Stimulated activated naive B cell treated with anti-CD40 and anti-IgM and Interleukin-4, amounts not matched to agents 10 μg/mL and 1 μg/mL and 100 μg/mL, for 72 hours (primary cell): ENCODE measurements at places on chromosomes 2 and 18.

- peak; percentile 27 for DNase-seq
Measured at GRCh38 chr18:6414723-6415417, at the start of gene L3MBTL4. Gene L3MBTL4, minus strand, starts transcription at chr18:6414911. Its CDS starts 103,286 bp downstream, at chr18:6311625.

DNA sequence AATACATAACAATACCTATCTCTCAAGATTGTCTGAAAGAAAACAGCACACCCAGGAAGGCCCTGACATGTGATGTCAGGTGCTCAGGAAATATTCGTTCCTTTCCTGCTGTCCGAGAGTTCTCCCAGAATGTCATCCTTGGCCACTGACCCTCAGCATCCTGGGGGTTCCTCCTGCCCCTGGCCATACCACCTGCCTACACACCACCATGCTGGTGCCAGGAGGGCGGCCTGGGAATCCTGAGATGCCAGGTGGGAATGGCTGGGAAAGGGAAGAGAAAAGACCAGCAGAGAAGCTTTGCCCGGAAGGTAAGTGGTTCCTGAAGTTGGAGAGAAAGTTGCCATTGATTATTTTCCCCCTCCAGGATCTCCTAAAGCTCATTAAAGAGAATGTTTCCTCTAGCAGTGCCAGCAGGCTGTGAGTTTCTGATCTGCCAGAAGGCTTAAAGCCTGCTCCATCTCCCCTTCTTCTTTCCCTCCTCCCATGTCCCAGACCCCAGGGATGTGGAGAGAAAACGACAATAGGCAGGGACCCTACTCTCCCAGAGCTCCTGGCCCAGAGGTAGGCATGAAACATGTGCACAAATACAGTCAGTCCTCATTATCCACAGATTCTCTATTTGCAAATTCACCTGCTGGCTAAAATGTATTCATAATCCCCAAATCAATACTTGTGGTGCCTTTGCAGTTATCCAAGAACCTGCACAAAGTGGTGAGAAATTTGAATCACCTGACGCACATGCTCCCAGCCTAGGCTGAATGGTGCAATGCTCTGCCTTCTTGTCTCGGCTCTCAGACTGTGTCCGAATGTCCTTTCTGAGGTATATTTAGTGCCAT lies 147.1 kb upstream of the MYCN start:
- no peak for DNase-seq

GRCh38 chr2:6944555-6944954 lies 27.3 kb downstream of the RNF144A start:
- DNase-seq: no peak

DNA sequence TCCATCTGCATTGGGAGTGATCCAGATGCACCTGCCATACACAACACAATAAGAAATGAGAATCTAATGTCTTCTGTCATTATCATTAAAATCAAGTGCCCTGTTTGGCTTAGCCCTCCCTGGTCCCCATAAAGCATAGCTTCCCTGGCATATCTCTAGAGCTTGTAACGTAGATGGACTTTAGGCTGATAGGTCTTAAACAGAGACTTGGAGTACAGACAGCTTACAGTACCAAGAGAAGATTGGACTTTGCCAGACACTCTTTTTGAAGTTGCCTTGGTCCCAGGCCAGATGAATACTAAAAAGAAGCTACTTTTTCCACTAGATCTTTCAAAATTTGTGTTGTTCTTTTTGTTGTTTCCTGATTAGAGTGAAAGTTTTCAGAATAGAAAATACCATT lies 86.3 kb upstream of the UNC80 start:
- no peak for DNase-seq

DNA sequence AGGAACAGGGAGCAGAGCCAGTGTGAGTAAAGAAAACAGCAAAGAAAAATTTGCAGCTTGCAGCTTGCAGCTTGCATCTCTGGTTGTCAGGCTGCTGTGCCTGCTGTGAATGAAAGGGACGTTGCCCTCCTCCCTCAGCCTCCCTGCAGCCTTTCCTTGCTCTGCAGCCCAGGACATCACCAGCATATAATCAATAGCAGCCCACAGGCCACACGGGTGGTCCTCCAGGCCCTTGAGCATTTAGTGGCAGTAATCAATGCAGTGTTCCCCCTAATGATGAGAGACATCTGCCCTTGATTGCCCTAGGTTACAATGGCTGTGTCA lies 122.2 kb upstream of the TACR1 start:
- DNase-seq: no peak

DNA sequence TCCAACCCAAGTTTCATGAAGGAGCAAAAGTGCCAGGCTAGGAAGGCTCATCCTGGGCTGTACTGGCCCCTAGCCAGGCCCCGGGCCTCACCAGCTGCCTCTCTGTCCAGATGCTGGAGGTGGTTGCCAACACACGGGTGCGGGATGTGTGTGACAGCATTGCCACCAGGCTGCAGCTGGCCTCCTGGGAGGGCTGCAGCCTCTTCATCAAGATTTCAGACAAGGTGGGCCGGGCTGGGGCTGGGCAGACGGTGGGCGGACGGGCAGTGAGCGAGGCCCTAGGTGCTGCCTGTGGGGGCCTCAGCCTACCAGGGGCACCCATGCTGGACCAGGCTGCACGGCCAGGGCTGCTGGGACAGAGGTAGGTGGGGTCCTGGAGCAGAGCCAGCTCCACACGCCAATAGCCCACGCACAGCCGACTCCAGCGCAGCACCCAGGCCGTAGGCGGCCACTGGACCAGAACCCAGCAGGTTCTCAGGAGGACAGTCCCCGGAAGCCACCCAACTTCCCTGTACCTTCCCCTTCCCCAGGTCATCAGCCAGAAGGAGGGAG lies 11.8 kb upstream of the GPR17 start:
- peak; percentile 51 for DNase-seq

GRCh38 chr2:149652926-149653325 lies 65.4 kb upstream of the MMADHC start:
- DNase-seq: no peak

DNA sequence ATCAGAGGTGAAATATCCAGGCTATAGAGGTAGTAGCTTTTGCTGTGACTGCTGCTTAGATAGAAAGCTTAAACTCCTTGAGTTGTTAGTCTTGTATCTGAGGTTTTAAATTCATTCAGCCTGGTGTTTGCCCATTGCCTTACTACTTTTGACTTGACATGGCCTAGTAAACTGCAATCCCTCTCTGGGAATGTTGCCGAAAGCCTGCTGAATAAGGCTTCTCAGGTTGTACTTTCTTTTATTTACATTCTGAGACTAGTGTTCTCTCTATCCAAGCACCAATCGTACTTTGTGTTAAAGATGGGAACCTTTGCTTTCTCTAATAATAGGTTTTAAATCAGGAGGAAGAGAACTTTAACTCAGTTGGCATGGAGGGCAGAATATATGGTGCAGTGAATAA lies 357.6 kb upstream of the CWC22 start:
- no peak for DNase-seq

DNA sequence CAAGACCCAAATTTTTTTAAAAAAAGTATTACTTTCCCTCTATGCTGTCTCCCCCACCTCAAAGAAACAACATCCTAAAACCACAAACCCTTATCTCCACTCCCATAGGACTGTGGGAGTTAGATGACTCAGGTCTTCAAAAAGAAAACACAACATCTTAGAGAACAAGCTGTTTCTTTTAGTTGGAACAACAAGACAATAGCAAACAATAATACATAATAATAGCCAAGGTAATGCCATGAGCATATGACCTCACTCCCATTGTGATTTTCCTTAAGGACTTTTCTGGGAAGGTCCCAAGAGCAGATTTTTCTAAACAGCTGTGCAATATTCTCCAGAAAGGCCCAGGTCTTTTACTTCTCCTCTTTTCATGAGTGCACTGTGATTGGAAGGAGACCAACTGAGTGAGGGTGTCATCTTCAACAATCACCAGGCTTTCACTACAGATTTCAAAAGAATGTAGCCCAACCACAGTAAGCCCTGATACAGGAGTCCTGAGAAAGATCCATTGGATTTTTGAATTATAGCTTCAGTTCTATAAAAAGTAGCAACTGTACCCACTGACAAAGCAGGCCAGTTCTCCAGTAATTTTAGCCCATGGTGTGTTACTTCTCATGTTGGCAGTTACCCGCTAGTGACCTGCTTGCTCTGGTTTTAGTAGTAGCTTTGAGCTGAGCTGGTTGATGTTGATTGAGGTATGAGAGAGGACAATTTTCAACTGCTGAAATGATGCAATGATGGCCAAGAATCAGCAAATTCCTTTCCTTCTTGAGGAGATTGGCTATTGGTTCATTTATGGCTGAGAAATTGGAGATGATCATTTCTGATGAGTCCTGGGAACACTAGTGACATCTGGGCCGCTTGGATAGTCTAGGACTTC lies 144.5 kb upstream of the TCF4 start:
- no peak for DNase-seq

DNA sequence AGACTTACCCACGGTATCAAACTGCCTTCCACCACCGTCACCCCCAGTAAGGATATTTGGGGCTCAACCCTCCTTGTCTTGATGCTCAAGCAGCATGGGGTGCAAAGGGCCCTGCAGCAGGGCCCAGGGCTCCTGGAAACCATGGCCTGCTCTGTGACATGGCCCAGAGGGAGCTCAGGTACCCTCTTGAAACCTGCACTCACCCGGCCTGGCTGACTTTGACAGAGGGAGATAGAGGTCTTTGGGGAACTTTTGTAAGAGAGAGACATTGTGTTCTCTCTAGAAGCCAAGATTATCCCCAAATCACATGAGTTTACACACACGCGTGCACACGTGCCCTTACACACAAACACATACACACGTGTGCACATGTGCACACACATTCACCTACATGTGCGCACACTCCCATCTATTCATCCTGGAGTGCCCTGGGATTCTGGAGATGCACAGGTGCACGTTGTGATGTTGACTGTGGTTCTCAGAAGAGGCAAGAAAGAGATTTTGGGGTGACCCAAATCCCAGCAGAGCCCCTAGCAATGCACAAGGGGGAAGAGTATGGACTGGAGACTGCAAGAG lies 19.6 kb upstream of the KCNK3 start:
- DNase-seq: no peak

GRCh38 chr18:8791171-8791651 lies 85.9 kb downstream of the MTCL1 start:
- no peak for DNase-seq

DNA sequence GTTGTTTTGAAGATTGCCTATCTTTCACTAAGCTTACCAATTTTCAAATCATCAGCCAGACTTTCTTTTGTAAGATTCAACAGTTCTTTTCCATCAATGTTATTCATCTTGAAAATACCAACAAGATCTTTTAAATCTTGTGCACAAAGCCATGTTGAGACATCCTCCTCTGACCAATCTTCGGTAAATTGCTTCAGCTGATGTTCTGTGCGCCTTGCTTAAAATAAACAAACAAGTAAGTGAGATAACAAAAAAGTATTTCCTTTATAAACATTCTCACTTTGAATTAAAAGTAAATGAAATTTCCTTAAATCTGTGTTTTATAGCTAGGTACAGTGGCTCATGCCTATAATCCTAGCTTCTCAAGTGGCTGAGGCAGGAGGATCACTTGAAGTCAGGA lies 30.3 kb downstream of the WDSUB1 start:
- DNase-seq: no peak

DNA sequence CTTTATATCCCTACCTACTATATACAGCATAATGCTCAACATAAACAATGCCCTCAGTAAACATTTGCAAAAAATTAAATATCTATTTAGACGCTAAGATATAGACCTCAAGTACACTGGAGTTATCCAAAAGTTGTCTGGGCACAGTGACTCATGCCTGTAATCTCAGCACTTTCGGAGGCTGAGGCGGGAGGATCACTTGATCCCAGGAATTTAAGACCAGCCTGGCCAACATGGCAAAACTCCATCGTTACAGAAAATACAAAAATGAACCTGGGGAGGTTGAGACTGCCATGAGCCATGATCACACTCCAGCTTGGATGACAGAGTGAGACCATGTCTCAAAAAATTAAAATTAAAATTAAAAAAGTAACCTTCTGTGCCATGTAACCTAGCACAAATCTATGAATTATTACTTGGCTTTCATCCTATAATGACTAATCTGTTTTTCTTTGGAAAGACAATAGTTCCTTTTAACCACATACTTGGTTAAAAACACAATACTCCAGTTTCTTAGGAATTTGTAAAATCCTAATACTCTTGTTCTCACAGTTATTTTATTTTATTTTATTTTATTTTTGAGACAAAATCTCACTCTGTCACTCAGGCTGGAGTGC lies 6.7 kb upstream of the TNFAIP6 start:
- DNase-seq: no peak

DNA sequence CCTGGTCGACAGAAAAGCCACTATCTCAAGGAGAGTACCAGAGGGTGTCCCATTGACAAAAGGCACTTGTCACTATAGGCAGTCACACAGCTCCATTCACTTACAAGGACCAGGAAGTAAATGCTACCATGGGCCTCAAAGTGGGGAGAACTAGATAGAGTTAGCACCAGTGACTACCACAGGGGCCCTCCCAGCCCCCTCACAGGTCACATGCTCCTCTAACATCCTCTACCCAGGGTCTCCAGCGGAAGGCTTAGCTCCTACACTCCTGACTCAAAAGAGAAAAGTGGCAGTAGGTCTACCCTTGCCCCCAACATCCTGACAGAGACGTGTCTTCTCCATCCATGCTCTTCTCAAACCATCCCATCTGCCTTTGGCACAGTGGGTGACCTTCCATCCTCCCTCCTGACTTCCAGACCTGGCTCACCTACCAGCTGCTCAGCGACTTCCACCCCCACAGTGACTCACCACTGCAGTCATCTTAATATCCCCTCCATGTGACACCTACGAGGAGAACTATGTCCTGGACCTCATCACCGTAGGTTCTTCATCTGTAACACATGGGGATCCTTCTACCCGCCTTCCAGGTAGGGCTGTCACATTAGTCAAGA lies 5.6 kb upstream of the DNMT3A start:
- DNase-seq: no peak
